ENCODE measurements at places on chromosomes 11 and 22.

DNA sequence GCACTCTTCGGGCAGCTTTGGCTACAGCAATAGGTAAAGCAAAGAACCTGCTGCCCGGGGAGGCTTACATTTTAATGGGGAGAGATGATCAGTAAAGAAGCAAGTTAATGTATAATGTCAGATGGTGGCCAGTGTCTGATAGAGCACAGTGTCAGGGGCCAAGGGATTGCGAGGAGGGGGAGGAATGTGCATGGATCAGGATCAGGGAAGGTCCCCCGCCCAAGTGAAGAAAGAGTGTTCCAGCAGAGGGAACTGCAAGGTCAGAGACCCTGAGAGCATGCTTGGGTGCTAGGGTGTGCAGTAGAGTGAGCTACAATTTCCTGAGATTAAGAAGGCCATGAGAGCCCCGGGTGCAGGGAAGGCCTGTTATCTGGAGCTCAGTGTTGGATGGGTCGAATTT, 39.7 kb downstream of the TIMP3 start:
- DNase-seq = no peak

- DNase-seq = no peak
These were observed 1015.8 kb downstream of the TBC1D22A start for GRCh38 chr22:47778160-47778658.

GRCh38 chr11:62726156-62726914, 922 bp downstream of the HNRNPUL2 start:
- DNase-seq = no peak

- DNase-seq = no peak
These were observed 1272.8 kb downstream of the LRRC4C start for GRCh38 chr11:40186437-40187263.

- DNase-seq = peak; percentile 24
These were observed 21.7 kb downstream of the TMPRSS13 start for GRCh38 chr11:117907276-117908108.

GRCh38 chr11:27646051-27646818, 54.0 kb downstream of the BDNF start:
- no peak for DNase-seq

- no peak for DNase-seq
These were observed 624.3 kb upstream of the TENM4 start for GRCh38 chr11:80065086-80065485.

GRCh38 chr11:128525411-128526243, 61.7 kb downstream of the ETS1 start:
- no peak for DNase-seq

DNA sequence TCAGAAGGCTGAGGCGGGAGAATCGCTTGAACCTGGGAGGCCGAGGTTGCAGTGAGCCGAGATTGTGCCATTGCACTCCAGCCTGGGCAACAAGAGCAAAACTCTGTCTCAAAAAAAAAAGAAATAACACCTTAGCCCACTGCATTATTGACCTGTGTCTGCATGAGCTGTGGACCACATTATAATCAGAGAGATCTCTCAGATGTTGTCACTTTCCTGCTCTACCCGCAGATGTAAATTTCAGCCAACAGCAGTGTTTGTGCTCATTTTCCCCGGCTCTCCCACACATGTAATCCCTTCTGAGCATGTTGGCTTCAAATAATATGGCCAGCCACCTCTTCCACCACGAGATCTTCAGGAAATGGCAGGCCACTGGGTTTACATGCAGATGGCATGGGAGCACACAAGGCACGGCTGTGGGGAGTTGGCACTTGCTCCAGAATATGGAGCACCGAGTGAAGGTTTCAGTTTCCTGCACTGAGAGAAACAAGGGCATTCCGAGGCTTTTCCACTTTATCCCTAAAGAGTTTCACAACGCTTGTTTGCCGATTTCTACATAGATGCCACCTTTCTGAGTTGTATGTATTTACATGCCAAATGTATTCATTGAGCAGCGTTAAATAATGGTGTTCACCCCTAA, 19.7 kb downstream of the CDPF1 start:
- DNase-seq = no peak

- no peak for DNase-seq
These were observed 25.2 kb upstream of the PTPRJ start for GRCh38 chr11:47955061-47955755.

- no peak for DNase-seq
These were observed 21.3 kb downstream of the MORC2 start for GRCh38 chr22:30947173-30947815.

DNA sequence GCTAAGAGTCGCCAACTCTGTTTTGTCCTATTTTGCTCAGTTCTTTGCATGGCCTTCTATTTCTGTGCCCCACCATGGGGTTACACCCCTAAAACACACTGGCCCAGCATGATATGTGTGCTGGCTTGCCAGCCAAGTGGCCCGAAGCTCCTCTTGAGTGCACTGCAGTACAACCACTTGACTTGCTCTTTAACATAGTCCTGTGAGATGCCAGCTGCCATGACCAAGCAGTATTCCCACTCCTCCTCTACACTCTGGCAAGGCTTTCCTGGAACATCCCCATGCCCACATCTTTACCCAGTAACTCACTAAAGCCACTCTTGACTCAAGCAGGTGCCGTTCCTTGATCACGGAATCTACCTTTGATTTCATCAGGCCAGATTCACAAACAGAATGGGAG, 102.9 kb upstream of the GAL start:
- DNase-seq = no peak

DNA sequence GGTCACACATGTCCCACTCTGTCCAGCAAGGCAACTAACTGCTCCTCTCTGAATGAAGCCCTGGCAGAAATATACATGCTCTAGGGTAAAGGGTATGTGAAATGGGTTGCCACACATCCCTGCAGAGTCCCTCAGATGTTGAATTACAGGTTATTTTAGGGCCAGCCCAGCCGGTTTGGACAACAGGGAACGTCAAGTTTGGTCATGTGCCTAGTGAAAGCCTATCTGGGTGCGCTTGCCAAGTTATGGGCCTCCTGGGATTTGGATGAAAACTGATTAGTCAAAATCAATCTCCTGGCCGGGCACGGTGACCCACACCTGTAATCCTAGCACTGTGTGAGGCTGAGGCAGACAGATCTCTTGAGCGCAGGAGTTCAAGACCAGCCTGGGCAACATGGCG, 10.4 kb downstream of the AP1B1 start:
- no peak for DNase-seq

DNA sequence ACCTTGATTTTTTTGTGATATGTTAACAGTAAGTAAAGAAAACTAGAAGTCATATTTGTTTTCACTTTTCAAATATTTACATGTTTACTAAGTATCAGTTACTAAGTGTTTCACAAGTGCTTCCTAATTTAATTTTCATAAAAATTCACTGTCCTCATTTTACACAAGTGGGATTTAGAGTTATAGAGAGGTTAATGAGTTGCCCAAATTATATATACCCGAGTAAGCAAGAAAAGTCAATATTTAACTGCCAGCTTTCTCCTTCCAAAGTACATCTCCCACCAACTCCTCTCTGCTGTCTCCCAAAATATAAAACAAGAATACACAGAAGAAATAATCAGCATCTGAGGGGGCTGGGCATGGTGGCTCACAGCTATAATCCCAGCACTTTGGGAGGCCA, 896.7 kb upstream of the ANO3 start:
- DNase-seq = no peak

DNA sequence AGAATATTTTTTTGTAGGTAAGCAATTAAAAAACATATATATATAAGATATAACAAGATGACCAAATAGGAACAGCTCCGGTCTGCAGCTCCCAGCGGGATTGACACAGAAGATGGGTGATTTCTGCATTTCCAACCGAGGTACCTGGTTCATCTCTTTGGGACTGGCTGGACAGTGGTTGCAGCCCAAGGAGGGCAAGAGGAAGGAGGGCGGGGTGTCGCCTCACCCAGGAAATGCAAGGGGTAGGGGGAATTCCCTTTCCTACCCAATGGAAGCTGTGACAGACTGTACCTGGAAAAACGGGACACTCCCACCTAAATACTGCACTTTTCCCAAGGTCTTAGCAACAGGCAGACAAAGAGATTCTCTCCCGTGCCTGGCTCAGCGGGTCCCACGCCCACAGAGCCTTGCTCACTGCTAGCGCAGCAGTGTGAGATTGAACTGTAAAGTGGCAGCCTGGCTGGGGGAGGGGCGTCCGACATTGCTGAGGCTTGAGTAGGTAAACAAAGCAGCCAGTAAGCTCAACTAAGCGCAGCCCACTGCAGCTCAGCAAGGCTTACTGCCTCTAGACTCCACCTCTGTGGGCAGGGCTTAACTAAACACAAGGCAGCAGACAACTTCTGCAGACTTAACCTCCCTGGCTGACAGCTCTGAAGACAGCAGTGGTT, 163.8 kb downstream of the CWF19L2 start:
- DNase-seq = no peak
